ENCODE measurements at places on chromosomes 11 and 22. TPM values are rescaled to one million over a fixed set of nuclear protein-coding genes. Genes with fewer than 3 reads are reported as not detected.

Gene P2RX6
- 19.7 TPM for polyA plus RNA-seq

Gene SLC17A6
- polyA plus RNA-seq: not detected

Gene CDON
- 23.5 TPM for polyA plus RNA-seq

Gene FXYD2
- 0.46 TPM for polyA plus RNA-seq

Gene OR2AG1
- not detected for polyA plus RNA-seq

Gene PDE2A
- polyA plus RNA-seq: 14.7 TPM

Gene ANGPTL5
- polyA plus RNA-seq: 2.9 TPM

Gene APLNR
- polyA plus RNA-seq: 89.1 TPM

Gene MFRP
- not detected for polyA plus RNA-seq

Gene SMTNL1
- polyA plus RNA-seq: 189 TPM

- no peak for DNase-seq
These were observed 109.5 kb downstream of the DBX1 start for GRCh38 chr11:20050551-20051333.

DNA sequence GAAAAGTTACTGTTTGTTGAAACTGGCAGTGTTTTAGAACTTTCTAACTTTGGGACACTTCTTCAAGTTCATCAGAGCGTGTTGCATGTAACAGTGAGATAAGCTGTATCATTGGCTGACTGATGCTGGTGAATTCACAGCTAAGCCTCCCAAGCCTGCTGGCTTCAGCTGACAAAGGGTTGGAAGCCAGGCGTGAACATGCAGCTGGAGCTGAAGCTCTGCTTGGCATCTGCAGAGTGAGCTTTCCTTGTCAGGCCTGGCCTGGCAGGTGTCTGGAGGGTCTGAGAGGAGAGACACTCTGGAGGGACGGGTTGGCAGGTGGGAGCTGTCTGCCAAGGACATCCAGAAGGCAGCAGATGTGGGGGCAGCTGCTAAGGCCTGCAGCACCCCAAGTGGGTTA, 1.5 kb downstream of the AMPD3 start:
- DNase-seq: peak; percentile 34

DNA sequence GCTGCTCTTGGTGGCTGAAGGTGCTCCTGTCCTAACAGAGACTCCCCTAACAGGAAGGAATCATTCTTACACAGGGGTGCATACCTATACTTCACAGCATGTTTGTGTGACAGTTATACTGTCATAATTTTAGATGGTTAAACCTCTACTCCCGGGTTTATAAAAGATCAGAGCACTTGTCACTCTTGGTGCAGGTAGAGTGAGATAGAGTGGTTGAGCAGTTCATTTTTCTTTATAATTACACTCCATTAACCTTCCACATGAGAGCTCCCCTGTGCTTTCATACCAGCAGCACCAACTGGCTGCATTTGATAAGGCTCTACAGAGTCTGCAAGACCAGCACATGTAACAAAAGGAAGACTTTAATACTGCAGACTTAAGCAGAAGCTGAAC, 72.9 kb downstream of the LARGE2 start:
- DNase-seq: no peak

- no peak for DNase-seq
These were observed 12.1 kb downstream of the TTLL8 start for GRCh38 chr22:50046019-50046415.

DNA sequence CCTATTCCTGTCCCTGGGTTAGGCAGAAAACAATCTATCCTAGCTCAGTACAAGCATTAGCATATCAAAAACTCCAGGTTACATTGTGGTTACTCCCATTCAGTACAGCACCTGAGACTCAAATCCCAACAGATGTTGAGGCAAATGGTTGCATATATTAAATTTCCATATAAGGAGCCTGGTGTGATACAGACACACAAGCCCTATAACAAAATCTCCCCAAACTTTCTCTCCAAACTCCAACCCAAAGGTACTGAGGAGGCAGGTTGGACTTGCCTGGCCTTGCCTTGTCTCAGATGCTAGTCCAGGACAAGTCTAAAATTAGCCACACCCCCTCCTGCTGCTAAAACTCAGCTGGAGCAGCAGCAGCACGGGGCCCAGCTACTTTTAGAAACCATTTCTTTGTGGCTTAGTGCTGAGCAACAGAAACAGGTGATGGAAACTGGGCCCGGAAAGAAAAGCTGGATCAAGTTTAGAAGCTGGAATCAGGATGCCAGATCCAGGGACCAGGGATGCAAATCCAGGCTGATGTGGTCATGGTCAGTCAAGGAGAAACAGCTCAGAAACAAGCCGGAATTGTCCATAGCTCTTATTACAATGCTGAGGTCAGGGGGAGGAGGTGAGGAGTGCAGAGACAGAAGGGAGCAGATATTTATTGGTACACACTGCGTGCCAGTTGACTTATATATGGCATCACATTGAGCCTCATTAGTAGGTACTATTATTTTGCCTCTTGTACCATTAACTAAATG, 73.7 kb upstream of the AMOTL1 start:
- DNase-seq: peak; percentile 7

GRCh38 chr11:116501728-116502127, 271.1 kb downstream of the BUD13 start:
- DNase-seq: no peak

- peak; percentile 90 for DNase-seq
These were observed 14.1 kb downstream of the C11orf24 start for GRCh38 chr11:68257477-68258362.

- no peak for DNase-seq
These were observed 816.9 kb upstream of the CCDC90B start for GRCh38 chr11:84103096-84103495.

- no peak for DNase-seq
These were observed 3.8 kb downstream of the OR10S1 start for GRCh38 chr11:123973816-123974215.

- no peak for DNase-seq
These were observed 46.4 kb downstream of the RCN1 start for GRCh38 chr11:32137263-32137662.

DNA sequence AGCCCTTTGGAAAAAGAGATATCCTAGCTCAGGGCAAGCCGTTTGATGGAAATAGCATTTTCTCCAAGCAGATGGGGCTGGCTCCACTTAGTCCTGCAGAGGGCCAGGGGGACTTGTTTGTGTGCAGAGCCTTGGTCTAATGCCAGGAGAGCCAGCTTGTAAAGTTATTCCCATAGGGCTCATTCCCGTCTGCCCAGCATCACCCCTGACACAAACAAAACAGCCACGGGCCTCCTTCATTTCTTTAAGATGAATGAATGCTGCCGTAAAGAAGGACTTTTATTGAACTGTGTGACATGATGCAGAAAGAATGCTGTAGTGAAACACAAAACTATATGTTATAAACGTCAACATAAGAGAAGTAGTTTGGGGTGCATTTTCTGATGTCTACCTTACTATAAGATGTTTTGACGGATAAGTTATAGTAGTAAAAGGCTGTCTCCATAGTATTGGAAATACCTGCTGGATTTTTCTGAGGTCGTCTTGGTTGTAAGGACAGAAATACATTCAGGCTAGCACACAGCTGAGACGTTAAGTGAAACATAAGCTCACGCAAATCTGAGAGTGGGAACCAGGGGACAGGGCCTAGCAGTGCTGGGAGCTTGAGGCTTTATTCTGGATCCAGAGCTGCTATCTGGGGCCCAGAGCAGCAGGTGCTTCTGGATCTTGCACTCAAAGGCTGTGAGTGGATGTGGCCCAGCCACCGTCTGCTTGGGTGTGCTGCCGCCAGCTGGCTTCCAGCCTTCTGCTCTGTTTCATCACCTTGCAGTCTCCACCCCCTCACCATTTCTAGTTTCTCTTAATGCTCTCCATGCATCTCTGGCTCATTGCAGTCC, 53.3 kb downstream of the NCAM1 start:
- peak; percentile 48 for DNase-seq

GRCh38 chr11:114483929-114484328, 44.7 kb downstream of the REXO2 start:
- DNase-seq: no peak

- DNase-seq: no peak
These were observed 31.3 kb downstream of the BCR start for GRCh38 chr22:23211622-23212021.

DNA sequence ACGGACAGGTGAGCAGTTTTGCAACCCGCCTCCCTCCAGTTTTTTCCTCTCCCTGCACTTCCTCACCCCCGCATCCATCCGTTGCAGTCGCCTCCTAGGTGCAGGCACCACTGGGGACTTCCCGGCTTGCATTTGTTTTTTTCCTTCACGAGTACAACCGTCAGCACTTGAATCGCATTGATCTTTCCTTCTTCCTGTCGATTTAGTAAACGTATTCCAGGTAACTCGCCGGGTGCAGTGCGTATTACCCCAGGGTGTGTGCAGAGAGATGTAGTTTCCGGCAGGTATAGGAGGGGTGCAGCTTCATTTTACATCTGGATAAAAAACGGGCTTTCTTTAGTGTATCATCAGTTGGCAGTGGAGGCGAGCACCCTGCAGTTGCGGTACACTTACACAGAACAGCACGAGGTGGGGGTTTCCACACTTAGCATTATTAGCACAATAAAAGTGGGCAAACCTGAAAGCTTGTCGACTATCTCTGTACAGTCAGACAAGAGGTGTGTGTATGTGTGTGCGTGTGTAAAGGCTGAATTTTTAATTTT, at the start of gene SORL1-AS1:
Gene SORL1-AS1, minus strand, starts transcription at position 359 of the 542 bp plus-strand sequence.
- DNase-seq: no peak

- DNase-seq: no peak
These were observed 106.4 kb downstream of the NECTIN1 start for GRCh38 chr11:119622454-119623143.

DNA sequence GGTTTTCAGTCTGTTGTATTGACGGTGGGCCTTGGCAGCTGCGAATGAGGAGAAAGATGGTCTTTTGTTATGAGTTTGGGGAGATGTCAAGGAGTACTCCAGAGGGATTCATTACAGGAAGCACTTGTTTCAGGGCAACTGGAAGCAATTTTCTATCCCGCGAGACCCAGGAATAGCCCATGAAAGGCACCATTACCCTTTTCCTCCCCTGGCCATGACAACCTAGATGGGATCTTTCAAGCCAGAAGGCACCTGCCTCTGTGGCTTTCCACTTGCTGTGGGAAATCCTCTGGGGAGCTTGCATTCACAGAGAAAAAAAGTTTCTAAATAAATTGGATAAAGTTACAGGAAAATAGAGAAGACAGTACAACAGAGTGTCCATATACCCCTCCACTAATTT, 2.7 kb downstream of the ZNF215 start:
- DNase-seq: no peak

DNA sequence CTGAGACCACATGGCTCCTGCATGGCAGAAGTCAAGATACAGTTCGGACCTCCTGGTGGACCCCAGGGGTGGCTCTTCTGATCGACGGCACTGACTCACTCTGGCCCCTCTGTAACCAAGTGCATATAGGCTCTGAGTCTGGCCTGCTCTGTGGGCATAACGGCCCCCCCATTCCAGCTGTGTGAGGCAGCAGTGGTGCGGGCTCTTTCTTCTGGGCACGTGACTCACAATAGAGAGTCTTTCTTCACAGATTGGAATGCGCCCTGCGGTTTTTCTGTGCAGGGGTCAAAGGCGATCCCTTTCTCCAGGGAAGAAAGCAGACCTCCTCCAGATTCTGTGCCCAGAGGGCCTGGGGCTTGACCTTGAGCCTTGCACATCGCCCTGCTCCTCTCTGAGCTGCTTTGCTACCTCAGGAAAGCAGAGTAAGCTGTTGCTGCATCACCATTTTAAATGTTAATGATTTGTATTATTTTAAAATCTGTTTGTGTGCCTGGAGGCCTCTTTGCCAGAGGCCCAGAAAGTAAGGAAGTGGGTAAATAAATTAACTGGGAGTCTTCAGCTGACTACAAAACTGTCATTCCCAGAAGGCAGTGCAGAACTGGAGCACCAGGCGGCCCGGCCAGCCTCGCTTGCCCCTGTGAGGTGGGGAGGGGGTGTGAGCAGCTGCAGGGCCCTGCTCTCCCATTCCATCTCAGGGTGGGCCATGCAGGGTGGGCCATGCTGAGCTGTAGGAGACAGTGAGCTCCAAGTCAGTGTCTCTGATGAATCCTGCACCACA, 199.0 kb downstream of the GRIK4 start:
- peak; percentile 18 for DNase-seq

- no peak for DNase-seq
These were observed 117.2 kb upstream of the MTNR1B start for GRCh38 chr11:92852229-92852628.

DNA sequence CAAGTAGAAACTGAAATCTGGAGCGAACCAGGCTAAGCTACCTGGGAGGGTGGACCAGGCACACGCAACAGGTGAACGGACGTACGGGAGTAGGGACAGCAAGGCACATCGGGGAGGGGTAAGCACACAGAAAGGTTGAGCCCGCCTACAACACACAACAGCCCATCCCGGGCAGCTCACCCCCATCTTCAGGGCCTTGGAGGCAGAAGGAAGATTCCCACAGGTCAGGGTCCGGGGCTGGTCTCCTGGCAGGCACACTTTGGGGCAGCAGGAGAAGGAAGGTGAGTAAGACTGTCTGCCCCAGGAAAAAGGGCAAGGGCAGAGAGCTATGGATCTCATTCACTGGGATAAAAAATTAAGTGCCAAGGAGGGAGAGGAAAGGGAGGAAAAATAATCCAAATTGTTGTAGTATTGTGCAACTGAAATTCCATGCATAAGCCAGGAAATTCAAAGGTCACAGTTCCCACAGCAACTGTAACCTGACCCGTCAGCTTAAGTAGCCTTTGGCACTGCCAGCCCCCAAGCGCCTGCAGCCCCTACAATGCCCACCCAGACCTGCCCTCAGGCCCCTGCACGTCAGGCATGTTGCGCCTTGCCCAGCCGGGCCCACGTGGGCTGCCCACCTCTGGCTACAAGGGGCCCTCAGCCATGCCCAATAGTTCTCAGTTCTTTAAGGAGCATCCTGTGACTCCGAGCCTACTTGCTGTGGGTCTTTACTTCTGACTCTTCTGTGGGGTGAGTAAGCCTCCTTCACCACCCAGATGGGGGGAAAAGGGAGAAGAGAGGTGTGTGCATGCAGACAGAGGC, 51.8 kb downstream of the MICAL3 start:
- DNase-seq: no peak

All from muscle of arm (tissue), 14 donors.